ENCODE measurements at places on chromosomes 13 and 19.

- DNase-seq: no peak
Observed at GRCh38 chr13:74104661-74105275, 29.4 kb downstream of the KLF12 start.

DNA sequence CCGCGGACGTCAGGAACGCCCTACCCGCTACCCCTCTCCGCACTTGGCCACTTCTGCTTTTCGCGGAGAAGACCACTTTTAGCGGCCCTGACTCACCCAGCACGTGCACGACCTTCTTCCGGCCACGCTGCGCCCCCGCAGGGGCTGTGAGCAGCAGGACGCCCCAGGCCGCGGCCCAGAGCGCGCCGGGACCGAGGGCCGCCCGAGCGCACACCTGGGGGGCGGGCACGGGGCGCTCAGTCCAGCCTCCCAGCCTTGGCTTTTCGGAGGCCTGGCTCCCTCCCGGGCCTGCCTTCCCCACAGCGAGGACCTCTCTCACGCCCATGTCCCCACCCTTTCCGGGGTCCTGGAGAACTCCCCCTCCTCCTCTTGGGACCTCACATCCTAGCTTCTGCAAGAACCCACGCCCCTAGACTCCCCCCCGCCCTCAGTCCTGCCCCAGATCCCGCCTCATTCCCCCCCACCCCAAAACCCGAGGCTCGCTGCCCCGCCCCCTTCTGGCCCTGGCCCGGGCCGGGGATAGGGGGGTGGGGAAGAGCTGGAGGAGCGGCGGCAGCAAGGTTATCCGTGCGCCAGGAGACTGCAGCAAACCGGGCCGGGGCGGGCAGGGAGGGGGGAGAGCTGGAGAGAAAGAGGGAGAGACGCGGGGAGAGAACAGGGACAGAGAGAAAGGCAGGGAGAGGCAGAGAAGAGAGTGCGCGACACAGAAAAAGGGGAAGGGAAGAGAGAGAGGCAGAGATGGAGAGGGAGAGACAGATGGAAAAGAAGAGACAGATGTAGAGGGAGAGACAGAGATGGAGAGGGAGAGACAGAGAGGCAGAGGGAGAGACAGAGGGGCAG lies 11.5 kb downstream of the TM6SF2 start:
- no peak for DNase-seq

DNA sequence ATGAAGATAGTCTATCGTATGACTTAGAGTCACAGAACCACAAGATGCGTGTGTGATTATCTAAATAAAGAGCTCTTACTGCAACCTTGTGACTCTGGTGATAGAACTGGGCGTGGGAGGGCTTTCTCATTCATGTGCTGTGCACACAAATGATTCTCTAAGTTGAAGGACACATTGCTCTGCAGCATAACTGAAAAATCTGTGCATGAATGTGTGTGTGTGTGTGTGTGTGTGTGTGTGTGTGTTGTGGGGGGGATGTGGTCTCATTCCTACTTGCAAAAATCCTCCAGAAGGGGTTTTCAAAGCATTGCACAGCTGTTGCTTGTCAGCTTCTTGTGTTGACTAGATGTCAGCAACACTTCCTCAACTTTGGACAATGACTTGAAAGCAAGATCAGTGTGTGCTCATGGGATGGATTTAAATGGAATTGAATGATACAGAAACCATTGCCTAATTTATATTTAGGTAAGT lies 22.4 kb downstream of the LRCH1 start:
- DNase-seq: no peak

- DNase-seq: no peak
Observed at GRCh38 chr13:49693191-49693733, 2.0 kb upstream of the EBPL start.

- DNase-seq: no peak
Observed at GRCh38 chr19:15398501-15399233, 19.1 kb upstream of the AKAP8 start.

DNA sequence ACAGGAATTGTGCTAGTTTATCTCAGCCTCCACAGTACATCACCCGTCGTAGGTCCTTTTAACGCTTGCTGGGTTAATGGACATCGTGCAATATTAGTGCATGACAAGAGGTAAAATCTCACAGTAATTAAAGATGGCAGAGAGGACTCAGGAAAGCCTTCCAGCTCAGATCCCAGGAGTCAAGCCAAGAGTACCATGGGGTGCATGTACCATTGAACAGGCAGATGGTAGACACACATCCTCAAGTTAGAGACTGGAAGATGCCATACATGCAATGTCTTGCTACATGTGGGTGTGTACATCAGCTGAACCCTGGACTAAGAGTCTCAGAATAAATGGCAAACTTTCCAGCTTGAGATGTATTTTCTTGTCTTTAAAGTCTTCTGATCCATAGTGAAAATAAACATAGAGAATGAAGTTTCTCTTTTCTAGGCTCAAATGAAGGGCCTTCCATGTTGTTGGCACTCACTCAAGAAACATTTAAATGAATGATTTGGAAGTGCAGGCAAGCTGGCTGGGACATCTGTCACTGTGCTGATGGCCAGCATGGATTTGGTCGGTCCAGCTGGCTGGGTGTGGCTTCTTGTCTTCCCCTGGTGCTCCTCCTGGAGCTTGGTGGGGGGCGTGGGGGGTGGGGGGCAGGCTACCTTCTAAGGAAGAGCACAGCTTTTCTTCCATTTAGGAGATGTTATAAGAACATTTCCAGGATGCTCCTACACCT lies 290.9 kb upstream of the MAB21L1 start:
- DNase-seq: no peak

- peak; percentile 95 for DNase-seq
Observed at GRCh38 chr19:47601180-47601904, 7.6 kb upstream of the BICRA start.

DNA sequence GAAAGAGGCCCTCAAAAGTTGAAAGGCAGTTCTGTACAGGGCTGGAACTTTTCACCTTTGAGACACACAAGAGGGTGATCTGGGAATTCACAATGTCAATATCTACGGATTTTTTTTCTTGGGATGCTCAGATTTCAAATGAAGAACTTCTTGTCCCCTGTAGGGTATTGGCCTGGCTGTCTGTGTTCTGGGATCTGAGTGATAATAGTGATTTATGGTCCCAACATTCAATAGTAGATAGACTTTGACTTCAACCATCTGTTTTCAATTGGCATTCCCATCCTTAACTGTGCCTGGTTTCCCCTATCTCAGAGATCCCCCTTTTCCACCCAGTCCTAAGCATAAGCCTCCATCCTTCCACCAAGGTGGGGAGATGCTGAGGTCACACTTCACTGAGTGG lies 274.1 kb downstream of the COG6 start:
- no peak for DNase-seq

- peak; percentile 54 for DNase-seq
Observed at GRCh38 chr13:26529441-26529840, 28.0 kb upstream of the WASF3 start.

- DNase-seq: no peak
Observed at GRCh38 chr13:113190181-113190580, 18.3 kb downstream of the PCID2 start.

- peak; percentile 90 for DNase-seq
Observed at GRCh38 chr19:56252699-56253422, 19.7 kb upstream of the EDDM13 start.

DNA sequence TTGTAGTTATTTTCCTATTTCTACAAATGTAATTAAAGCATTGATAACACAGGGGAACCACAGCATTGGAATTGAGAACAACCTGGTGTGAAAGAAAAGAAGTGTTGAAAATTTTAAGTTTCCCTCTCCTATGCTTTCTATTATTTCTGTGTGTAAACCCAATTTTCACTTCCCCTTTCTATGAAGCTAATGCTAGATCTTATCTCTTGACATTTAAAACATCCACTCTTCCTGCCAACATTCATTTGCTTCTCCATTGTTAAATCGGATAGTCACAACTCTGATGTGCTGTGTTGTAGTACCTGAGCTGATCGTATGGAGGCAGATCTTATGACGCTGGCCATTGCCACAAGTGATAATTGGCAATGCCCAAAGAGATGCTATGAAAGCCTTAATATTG lies 203.0 kb downstream of the ITGBL1 start:
- DNase-seq: no peak

DNA sequence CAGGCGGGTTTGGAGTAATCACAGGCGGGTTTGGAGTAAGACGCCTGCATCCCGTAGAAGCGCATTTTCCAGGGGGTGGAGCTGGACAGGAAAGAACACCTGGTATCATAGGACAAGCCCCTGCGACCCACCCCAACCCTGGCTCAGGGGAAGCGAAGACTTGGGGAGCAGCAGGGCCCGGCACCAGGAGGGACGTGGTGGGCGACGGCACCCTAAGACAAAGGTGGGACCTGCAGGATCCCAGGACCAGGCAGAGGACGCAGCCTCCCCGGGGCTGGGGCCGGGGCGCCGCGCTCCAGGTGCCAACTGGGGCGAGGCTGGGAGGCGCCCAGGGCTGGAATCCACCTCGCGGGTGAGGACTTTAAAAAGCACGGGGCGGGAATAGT lies 520 bp downstream of the ZNF600 start:
- DNase-seq: no peak

DNA sequence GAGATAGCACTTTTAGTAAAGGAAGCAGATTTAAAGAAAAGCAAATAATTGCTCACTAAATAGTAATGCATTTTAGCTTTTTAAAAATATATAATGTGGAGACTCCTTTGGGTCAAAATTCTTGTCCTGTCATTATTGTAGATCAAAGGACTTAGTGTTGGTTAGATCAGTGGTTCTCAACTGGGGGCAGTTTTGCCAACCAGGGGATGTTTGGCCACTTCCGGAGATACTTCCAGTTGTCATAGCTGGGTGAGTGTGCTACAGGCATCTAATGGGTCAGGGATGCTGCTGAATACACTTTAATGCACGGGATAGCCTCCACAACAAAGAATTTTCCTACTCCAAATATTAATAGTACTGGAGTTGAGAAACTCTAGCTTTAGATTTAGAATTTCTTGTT lies 126.8 kb downstream of the LMO7 start:
- no peak for DNase-seq

DNA sequence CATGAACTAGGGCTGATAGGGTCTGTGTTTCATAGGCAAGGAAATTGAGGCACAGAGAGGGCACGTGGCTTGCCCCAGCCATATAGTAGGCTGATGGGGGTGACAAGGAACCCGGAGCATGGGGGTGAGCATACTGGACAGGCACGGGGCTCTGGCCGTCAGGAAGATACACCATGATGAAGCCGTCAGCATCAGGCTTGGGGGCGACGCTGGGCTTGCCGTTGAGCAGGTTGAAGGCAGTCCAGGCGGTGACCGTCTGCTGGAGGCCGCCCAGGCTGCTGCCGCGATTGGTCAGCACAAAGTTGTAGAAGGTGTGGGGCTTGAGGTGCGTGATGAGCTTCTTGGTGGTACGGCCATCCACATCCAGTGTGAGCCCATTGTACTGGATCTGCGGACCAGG lies 119.7 kb downstream of the PTPRS start:
- DNase-seq: no peak

DNA sequence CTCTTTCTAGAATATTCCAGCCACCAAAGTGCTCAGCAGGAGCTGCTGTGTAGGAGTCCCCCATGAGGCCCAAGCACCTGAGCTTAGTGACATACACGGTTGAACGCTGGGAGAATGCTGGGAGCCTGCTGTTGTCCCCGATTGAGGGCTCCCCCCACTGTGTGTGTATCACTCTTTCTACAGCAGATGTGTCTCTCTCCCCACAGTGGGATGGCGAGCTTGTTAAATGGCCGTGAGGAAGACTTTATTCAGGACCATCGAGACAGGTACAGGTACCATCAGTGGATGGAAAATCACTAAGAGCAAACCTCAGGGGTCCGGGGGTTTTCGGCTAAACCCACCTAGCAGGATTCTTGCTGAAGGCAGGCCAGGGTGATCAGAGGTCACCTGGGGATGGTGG lies 22.7 kb downstream of the EPN1 start:
- no peak for DNase-seq

- DNase-seq: no peak
Observed at GRCh38 chr13:99329477-99329876, 22.3 kb upstream of the GPR183 start.

- peak; percentile 28 for DNase-seq
Observed at GRCh38 chr13:21657538-21657937, 13.3 kb upstream of the FGF9 start.

GRCh38 chr13:112643759-112644459 lies 45.9 kb upstream of the ATP11A start:
- DNase-seq: no peak

DNA sequence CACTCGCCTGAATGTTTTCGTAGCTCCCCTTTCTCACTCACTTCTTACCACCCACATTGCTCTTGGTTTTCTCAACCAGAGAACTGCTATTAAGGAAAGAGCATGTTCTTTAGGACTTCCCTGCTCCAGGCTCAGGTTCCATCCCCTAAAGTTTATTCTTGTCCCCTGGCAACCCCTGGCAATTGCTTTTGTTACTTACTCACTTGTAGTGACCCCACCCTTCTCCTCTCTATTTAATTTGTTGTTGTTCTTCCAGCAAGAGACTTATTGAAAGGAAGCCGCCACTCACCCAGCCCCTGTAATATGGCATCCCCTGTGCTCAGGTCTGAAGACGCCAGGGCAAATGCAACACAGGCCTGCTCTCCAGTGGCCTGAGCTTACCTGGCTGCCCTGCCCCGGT lies 233.7 kb upstream of the SOX21 start:
- DNase-seq: no peak

DNA sequence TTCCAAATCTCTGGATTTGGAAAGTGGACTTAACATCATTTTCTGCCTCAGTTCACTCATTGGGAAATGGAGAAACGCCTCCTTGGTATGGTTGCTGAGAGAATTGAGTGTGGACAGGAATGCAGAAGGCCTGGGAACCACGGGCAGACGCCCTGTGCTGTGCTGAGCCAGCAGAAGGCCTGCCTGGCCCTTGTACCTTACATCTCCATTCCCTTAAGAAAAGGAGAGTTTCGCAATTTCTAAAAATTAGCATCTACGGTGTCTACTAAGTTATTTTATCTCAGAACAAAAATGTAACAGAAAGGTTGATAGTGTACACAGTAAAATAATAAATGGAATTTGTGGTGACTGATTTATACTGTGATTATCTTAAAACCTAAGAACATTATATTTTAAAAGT lies 78.7 kb downstream of the IPO5 start:
- no peak for DNase-seq

GRCh38 chr19:35484252-35485036 lies 5.8 kb downstream of the KRTDAP start:
- DNase-seq: no peak

GRCh38 chr13:41615528-41615855 lies 158.1 kb downstream of the RGCC start:
- no peak for DNase-seq

DNA sequence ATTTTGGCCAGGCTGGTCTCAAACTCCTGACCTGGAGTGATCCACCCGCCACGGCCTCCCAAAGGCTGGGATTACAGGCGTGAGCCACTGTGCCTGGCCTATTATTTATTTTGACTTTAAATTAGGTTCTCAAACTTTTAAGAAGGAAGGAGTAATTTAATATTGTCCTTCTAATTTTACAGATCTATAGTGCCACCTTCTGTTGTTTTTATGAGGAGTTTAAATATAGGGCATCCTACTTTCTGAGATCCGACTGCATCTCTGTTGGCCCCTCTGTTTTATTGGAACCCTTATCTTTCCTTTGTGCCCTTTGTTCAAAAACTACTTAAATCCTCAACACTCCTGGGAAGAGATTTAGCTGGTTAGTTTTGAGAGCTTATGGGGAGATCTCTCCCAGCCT lies 25.4 kb upstream of the ZMYM5 start:
- DNase-seq: peak; percentile 10

All from trophoblast cell (in vitro differentiated cells and primary cell).